ENCODE measurements at places on chromosomes 7 and 10.
A peak's percentile ranks its signal among the peaks of the same experiment; 100 is the strongest.

- no peak for DNase-seq
These were observed 5.0 kb downstream of the MYO1G start for GRCh38 chr7:44973610-44974401.

DNA sequence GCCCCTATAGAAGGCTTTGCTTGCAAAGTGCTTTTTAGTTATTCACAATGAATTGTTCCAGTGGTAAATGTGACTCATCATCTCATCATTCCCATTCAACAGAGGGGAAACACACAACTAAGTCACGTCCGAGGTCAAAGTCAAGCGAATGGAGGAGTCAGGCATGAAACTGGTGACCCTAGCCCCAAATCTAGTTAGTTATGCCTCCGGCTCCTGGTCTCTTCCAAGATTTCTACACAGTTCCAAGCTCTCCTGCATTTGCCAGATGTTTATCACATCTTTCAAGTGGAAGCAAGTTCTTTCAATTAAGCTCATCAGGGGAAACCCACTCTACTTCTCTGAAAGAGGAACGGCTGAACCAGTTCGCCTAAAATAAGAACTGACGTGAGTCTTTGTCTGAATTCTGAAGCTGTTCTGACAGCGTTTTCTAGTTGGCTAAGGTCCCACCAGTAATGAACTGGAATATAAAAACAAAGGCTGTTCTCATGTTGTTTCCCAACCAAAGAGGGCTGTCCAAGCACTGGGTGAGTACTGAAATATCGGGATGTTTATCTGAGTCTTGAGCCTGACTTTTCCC lies 140.9 kb upstream of the NRBF2 start:
- peak; percentile 40 for DNase-seq

GRCh38 chr7:45687185-45687560 lies 113.0 kb downstream of the ADCY1 start:
- no peak for DNase-seq

DNA sequence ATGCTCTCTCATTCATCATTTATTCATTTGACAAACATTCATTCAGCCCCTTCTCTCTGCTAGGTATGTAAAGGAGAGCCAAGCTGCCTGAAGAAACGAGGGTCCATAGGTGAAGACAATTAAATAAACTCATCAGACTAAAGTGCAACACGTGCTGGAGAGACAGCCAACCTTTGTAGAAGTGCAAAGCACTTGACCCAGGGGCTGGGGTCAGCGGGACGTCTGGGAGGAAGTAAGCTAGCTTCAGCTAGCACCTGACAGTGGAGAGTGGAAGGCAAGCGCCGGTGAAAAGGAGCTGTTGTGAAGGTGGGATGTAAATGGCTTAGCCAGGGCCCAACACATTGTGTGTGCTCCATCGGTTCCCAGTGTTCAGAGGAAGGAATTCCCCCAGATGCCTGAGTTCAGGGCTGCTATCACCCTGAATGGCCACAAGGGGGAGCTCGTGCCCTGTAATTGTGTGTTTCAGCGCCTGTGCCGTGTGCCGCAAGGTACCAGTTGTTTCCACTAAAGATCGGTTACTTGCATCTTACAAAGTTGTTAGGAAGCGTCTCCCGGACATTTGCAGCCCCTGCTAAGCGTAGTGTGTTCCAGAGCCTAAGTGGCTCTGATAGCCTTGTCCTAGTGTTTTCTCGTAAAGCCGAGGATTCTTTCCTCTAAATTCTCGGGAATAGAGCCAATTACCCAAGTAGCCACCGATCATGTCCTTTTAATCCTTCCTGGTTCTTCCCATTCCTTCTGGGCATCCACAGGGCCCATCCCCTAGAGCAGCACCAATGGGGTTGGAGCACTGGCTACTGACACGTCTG lies 30.6 kb downstream of the TLX1 start:
- DNase-seq = peak; percentile 69

DNA sequence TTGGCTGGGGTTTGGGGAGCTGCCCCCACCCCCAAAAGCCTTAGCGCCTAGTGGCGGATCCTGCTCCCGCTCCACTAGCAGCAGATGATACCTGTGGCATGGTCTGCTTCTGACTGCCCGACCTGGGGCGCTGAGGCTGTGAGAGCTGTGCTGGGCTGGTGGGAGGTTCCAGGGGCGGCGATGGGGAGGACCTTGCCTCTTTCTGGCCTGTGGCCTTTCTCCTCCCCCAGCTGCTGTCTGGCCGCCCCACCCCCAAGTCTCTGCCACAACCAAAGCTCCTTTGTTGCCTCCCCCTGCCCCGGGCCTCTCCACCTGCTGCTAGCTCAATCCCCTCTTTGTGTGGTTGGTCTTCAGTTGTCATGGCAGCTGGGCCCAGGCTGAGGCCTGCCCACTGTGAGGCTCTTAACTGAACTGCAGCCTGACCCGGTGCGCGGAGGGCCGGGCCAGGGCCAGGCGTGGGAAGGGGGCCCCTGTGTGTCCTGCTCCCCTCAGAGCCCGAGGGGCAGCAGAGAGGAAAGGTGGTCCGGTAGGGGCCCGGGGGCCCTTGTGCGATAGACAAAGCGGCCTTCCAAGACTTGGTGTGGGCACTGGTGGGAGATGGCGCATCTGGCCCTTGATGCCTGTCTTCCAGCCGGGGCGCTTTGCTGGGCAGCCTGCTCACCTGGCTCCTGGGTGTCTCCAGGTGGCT lies 4.7 kb downstream of the ZNF775 start:
- DNase-seq = no peak

- peak; percentile 77 for DNase-seq
These were observed 107.8 kb downstream of the ANK3 start for GRCh38 chr10:60281792-60282353.

DNA sequence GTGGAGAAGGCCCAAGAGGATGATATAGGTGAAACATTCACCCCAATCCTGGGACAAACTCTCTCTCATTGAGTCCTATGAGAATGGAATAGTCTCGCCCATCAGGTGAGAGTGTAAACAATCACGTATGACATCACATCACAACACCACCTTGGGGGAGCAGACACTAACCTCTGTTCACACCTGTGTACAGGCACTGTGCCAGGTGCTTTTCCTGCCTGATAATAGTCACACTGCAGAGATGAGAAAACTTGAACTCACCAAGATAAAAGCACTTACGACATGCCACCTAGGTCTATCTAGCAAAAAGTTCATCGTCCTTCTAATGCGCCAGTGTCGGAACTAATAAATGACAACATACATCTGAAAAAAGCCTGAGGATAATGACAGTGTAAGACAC lies 187.8 kb downstream of the FAM107B start:
- DNase-seq = no peak

GRCh38 chr7:18511351-18512140 lies 16.0 kb downstream of the HDAC9 start:
- peak; percentile 58 for DNase-seq

GRCh38 chr7:94414481-94414880 lies 19.8 kb downstream of the COL1A2 start:
- no peak for DNase-seq

DNA sequence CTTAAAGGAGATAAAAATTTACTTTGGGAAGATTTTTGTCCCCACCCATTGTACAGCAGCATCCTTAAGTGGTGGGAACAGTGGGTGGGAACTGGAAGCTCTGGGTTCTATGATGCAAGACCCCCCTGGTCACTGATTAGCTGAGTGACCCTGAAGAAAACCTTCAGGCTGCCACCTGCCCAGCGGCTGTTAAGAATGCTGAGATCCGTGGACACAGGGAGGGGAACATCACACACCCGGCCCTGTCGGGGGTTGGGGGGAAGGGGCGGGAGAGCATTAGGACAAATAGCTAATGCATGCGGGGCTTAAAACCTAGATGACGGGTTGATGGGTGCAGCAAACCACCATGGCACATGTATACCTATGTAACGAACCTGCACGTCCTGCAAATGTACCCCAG lies 14.5 kb downstream of the CARD11 start:
- no peak for DNase-seq

- DNase-seq = no peak
These were observed 73.4 kb downstream of the LYZL2 start for GRCh38 chr10:30556189-30556588.

GRCh38 chr10:19652750-19653149 lies 163.5 kb upstream of the PLXDC2 start:
- no peak for DNase-seq

DNA sequence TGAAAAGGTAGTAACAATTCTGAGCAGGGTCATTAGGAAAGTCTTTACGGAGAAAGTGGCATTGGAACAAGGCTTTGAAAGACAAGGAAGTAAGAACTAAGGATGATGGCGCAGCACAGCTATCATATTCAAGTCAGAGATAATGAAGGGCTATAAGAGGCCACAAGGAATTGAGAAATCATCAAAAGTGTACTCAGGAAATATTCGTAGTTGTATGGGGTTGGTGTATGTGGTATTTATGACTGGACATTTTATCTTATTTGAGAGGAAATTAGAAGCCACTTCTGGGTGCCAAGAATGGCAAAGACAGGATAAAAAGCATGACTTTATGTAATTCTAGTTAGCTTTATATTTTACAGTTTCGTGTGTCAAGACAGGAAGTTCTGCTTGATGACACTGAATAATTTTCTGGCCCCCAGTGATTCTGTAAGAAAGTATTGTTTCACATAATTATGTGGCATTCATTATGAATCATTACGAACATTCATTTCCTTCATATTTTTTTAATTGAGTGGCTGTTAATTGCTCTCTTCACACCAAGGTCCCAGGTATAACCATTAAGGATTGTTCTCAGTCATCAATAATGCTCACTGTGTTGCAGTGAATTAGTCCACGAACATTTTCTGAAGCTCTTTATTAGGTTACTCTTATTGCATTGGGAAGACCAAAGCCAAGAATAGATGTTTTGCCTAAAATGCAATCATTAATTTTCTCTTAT lies 244.3 kb downstream of the PHF14 start:
- no peak for DNase-seq

DNA sequence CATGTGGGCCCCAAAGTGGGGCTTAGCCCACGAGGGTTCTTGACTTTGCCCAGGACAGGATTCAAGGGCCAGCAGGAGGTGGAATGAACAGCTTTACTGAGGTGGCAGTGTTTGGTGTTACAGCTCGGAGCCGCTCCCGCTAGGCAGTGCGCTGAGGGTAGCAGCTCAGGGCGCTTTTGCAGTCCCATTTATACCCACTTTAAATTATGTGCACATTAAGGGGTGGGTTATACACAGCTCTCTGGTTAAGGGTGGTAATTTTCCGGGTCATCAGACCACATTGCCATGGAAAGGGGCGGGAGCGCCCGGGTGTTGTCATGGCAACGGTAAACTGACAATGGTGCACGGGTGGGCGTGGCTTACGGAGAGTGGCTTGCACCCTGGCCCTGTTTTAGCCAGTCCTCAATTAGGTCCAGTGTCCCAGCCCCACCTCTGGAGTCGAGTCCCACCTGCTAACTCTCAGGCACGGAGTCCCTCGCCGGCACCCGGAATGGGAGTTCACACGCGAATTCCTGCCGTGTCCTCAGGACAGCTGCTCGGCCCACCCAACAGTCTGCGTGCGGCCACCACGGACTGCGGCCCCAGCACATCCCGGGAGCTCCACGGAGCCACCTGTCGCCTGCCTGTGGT lies 58.2 kb upstream of the PDGFA start:
- DNase-seq = no peak

GRCh38 chr10:74593470-74593869 lies 232.9 kb upstream of the KAT6B start:
- DNase-seq = no peak

- DNase-seq = peak; percentile 47
These were observed 5.1 kb downstream of the TSPAN14 start for GRCh38 chr10:80459047-80459865.

- DNase-seq = no peak
These were observed 34.7 kb upstream of the PRKAR2B start for GRCh38 chr7:107009846-107010203.

DNA sequence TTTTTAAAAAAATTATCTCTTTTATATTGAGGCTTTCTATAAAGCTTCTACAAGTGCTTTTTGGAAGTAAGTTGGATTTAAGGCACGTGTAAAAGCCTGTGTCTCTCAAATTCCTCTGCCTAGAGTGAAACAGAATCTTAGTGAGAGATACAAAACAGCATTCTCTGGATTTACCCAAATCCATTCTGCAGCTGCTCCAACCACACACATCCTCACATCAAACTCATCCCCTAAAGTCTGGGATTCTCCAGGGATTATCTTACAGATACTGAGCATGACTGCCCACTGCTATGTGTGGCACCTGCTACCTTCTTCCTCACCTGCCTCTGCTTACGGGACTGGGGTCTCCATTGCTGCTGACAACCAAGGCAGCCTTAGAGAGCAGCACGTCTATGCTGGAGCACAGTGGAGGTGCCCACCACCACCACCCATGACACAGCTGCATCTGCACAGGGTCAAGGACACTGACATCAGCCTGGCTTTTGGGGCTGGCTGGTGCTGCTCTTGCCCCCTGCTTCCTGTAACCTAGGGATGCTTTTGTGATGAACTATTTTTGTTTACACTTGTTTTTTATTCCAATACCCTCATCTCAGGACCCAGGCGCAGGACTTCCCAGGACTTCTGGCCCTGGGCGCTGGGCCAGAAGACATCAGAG lies 139.2 kb upstream of the NAMPT start:
- DNase-seq = no peak

DNA sequence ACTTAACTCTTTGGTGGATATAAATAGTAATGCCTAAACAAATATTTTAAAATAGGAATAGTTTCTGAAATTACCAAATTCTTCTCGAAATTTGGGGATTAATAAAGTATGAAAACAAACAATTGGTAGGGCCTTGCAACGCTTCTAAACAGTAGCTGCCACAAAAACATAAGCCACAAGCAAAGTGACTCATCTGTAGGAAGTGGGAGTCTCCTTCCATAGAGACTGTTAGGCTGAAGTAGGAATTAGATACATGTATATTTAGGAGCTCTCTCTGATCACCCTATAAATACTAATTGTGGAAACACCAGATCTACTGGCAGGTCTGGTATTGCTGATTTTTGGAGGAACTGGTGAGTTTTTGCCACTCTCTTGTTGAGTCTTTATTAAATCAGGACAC lies 5.7 kb upstream of the LMOD2 start:
- no peak for DNase-seq

DNA sequence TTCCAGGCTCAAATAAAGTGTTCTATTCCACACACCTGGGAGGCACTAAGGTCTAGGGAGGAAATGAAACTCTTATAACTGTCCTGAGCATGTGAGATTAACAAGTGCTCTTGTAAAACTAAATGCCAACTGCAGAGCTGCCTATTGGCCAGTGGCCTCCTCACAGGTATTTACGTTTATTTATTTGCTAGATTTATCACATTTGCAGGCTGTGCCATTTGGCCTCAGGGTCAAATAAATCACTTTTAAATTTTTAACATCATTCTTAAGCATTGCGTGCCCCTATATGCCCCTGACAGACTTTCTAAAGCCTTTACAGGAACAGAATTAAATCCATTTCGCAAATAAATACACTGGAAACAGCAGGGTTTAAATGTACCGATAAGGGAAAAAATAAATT lies 381.8 kb upstream of the NFE2L3 start:
- no peak for DNase-seq

All from Caki2 (cell line).